Activated CD8-positive, alpha-beta T cell treated with anti-CD3 and anti-CD28 coated beads, Interleukin-2, amount 10 ng/mL, durations not matched to agents 7 days and 5 days (primary cell): ENCODE measurements at places on chromosomes 1 and 21. TPM values are rescaled to one million over a fixed set of nuclear protein-coding genes. Genes with fewer than 3 reads are reported as not detected.

The FAM43B gene
- total RNA-seq: not detected

DNA sequence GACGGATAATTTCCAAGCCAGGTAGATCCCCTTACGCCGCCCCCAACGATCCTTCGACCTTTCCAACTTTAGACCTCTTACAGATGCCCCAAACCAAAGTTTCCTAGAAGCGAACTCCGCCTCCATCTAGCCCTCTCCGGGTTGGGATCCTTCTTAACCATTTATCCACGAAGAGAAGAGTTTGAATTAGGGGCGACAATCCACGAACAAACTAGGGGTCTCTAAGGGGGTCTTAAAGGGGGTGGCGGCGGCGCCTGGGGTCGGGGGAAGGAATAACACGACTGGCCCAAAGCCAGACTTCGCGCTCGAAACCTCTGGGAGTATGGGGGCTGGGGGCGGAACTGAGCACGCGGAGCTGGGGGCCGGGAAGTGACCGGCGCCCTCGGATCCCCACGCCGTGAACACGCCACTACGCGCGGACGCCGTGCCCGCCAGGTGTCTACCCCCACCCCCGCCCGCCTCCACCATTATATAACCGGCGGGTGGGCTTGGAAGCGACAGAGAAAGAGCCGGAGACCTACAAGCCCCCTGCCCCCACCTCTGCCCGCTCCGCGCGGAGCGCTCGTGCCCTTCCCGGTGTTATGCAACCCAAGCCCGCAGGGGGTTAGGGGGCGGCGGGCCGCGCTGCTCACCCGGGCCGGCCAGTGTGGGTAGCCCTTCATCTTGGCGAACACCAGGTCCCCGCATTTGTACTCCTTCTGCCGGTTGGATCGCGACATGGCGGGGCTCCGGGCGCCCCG is 594 bp downstream of the HDGF start:
- H3K36me3 ChIP-seq: peaks cover 36% of the 10 kb centered on the region
- H3K4me1 ChIP-seq: peaks cover 48% of the 10 kb centered on the region
- DNase-seq: peak; percentile 49
- peak overlapping the region; percentile 96 for H3K27ac ChIP-seq

DNA sequence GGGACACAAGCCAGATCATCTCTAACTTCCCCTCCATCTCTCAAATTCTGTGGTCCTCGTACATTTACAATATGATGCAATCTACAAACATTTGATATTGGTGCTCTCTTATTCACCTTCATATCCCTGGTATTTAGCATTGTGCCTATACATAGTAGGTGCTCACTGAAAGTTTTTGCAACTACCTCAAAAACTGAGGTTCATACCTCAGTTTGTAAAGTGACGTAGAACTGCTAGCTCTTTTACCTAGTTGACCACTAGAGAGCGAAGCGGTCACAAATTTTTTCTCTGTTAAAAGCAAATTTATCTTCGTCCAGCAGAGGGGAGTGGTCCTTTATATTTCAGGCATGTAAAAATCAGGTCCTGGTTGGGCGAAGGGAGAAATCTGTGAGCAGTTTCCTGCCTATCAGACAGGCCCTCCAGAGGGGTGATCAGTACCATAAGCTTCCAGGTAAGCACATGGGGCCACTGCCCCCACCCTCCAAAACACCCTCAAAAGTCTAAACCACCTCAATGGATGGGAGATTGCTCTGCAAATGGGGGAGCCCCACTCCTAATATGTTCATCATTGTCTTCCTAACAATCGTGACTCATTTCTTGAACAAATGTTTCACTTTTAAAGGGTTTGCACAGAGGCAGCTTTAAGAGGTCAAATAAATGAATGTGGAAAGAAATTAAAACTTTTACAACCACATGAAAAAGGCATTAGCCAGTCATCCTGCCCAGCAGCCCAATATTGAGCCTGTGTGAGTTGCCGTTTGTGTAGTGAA is 10.6 kb upstream of the HLCS start:
- peak; percentile 56 for DNase-seq
- peaks cover 28% of the 10 kb centered on the region for H3K4me1 ChIP-seq
- peaks cover 2% of the 10 kb centered on the region for H3K27me3 ChIP-seq
- H3K4me3 ChIP-seq: no peak overlapping the region
- no peaks in the 10 kb centered on the region for H3K36me3 ChIP-seq

DNA sequence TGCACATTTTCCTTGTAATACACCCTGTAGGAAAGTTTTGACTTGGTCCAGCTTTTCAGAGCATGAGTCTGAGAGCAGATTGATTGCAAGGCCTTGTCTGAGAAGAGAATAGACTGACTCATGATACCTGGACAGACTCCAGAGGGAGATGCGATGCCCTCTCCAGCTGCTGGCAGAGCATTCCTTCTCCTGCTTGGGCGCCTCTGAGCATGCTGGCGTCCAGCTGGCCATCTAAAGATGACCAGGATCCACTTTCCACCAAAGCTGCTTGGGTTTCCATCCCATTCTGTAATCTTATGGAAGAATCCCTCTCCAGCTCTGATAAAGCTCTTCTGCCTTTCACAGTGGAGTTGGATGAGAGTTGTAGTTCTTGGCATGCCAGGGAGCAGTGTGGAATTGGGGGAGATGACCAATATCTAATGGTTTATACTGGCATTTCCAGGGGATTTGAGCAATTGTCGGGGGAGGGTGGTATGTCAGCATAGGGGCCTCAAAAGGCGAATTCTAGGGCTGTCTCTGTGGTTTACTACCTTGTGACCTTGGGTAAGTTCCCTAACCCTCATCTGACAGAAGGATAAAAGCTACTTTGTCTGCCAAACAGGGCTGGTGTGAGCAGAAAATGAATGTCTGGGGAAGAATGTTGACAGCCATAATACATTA is 19.5 kb downstream of the SZRD1 start:
- peak overlapping the region; percentile 26 for H3K4me3 ChIP-seq
- H3K27me3 ChIP-seq: no peaks in the 10 kb centered on the region
- H3K36me3 ChIP-seq: peaks cover 31% of the 10 kb centered on the region
- H3K4me1 ChIP-seq: peaks cover 67% of the 10 kb centered on the region
- H3K27ac ChIP-seq: peak overlapping the region; percentile 60

DNA sequence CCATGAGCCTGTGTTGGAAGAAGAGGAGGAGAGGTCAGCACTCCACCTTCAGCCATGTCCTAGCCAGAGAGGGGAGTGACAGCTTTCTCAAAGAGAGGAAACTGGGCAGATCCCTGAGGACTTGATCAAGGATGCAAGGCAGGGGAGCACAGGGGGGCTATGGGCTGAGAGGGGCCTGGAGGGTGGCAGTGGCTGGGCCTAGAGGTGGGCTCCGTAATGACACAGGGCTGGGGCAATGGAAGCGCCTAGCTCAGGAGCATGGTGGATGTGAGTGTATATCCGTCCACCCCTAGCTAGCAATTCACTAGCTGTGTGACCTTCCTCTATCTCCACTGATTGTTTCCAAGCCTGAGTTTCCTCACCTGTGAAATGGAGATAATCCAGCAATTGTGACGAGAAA is 32.6 kb downstream of the NEK2 start:
- no peak overlapping the region for H3K4me3 ChIP-seq
- no peak overlapping the region for H3K27ac ChIP-seq
- no peak for DNase-seq
- H3K36me3 ChIP-seq: no peaks in the 10 kb centered on the region
- H3K27me3 ChIP-seq: peaks cover 18% of the 10 kb centered on the region
